ENCODE measurements at places on chromosomes 2 and 18.

DNA sequence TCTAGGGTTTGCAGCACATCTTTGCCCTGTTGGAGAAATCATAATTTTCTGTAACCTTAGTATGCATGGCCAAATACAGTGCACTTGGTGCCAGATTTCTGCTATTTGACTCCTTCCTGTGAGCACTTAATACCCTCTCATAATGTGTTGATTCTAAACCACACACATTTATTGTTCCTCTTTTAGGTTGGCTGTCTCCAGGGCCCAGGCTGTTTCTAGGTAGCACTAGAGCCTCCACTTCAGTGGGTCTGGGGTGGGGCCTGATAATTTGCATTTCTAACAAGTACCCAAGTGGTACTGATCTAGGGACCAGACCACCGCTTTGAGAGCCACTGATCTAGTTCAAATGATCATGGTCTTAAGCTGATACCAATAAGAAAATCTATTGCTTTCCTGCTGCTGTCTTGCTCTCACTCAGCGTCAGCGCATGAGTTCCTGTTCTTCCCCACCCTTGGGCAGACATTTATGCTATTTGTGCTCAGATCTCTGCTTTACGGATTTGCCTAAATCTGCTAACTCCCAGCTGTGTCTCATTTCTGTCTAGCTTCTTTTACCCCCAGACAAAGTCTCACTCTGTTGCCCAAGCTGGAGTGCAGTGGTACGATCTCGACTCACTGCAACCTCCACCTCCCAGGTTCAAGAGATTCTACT lies 7.4 kb downstream of the PTRHD1 start:
- no peak for DNase-seq

DNA sequence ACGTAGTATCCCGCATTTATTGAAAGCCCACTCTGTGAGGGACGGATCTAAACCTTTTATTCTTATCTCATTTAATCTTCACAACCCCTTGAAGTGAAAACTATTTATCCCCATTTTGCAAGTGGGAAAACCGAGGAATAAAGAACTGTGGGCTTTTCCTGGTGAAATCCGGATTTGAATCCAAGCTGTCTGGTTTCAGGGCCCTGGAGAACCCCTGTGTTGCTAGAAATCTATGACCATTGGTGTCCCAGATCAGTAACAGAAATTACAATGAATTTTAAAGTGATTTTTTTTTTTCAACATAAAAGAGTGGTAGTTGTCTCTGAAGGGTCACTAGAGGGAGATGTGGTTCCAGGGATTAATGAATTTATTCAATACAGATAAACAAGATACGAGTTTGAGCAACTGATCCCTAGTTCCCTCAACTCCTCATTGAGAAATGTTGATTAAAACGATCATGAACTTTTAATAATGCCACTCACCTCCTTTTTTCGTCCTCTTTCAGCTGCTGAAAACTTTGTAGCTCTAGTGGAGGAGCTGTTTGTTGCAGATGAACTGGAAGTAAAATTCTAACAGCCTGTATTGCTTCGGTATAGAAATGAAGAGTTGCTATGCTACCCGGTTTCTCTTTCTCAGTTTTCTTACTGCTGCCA lies 940 bp downstream of the XRCC5 start:
- no peak for DNase-seq

- no peak for DNase-seq
These were observed 22.7 kb downstream of the IAH1 start for GRCh38 chr2:9497017-9497416.

GRCh38 chr18:70188113-70188512 lies 17.4 kb downstream of the RTTN start:
- no peak for DNase-seq

DNA sequence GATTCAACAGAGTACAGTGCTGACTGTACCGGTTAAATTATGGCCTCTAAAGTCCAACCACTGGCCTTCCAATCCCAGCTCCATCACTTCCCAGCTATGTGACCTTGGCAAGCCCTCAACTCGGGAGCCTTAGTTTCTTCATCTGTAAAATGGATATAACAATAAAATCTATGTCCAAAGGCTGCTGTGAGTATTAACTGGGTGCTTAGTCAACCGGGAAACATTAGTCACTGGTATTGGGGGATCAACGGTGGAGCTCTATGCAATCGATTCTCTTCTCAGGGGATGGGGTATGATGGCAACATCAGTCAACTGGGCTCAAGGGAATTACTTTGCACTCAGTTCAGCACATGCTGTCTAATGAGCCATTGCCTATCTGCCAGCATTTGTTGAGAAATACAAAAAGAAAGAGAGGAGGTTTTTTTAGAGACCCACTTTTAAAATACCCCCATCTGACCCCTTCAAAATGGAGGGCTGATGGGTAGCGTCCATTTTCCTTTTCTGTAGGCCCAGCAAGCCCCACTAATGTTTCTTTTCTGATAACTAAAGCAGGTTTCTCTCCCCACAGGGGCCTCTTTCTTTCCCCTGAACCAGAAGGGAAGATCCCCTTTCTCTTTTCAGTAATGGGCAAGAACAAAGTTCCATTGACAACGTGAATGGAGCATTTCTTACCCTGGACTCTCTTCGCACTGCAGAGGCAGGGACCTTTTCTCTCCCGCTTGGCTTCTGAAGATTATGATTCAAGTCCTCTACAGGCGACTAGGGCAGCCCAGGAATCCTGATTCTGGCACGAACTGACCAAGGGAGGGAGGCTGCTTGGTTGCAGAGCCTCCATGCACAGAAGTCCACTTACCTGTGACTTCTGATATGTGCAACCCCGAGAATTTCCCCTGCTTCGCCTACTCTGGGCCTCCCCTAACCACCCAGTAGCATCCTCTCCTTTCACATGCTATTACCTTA lies 8.7 kb upstream of the AGFG1 start:
- no peak for DNase-seq

GRCh38 chr2:215685238-215685990 lies 249.5 kb upstream of the FN1 start:
- no peak for DNase-seq

GRCh38 chr2:71833855-71834560 lies 313.7 kb downstream of the CYP26B1 start:
- no peak for DNase-seq

GRCh38 chr18:79775441-79776221 lies 22.1 kb upstream of the KCNG2 start:
- no peak for DNase-seq

DNA sequence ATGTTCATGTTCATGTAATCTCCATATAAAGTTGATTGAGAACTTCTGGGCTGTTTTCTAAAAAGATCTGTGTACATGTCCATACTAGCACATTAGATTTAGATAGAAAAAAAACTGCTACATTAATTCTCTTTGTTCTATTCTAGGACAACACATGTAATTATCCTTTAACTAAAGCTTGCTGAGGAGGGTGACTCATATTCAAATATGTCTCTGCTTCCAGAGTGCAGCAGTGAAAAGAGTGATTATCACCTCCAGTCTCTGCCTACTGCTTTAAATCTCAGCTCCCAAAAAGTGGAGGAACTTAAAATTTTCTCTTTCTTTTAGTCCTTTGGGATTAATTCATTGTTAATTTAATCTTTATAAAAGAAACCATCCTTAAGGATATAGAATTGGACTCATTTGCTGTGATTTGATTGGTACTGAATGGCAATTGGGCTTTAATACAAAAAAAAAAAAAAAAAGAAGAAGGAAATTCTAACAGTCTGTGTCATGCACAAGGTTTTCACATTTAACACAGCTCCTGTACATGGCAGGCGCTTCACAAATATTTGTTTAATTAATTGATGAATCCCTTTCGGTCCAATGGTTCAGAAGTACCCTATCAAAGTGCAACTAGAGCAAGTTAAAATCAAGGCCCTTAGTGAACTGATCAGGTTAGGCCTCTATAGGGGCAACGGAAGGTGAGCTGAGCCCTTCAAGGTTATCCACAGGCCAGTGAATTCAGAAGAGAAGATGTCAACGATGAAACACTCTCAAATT lies 214.0 kb upstream of the KCNJ3 start:
- DNase-seq: no peak

- no peak for DNase-seq
These were observed 321.8 kb upstream of the CWC22 start for GRCh38 chr2:180328795-180329422.

GRCh38 chr2:150167711-150168110 lies 319.8 kb downstream of the RND3 start:
- DNase-seq: no peak

- no peak for DNase-seq
These were observed 274.7 kb downstream of the RNF144A start for GRCh38 chr2:7191932-7192331.

DNA sequence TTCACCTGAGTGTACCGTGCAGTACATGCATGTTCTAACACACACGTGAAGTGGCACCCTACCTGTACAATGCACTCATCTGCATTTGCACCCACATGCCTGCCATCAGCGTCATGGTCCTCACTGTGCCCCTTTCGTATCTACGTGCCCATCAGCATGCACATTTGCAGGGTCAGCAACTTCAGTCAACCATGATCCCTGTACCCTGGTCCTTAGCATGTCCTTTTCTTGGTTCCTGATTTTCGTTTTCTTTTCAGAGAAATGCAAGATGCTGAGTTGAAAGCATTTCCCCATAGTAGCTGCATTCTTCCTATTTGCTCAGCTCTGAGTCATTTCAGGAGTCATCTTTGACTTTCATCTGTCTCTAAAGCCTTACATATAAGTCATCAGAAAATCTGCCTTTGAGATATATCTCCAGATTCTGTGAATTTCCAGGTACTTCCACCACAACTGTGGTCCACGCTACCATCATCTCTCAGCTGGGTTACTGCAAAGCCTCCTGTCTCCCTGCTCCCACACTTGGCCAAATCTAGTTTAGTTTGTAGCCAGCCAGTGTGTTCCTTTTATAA lies 14.7 kb upstream of the PUM2 start:
- DNase-seq: no peak

GRCh38 chr18:63182310-63182772 lies 137.2 kb downstream of the BCL2 start:
- no peak for DNase-seq

DNA sequence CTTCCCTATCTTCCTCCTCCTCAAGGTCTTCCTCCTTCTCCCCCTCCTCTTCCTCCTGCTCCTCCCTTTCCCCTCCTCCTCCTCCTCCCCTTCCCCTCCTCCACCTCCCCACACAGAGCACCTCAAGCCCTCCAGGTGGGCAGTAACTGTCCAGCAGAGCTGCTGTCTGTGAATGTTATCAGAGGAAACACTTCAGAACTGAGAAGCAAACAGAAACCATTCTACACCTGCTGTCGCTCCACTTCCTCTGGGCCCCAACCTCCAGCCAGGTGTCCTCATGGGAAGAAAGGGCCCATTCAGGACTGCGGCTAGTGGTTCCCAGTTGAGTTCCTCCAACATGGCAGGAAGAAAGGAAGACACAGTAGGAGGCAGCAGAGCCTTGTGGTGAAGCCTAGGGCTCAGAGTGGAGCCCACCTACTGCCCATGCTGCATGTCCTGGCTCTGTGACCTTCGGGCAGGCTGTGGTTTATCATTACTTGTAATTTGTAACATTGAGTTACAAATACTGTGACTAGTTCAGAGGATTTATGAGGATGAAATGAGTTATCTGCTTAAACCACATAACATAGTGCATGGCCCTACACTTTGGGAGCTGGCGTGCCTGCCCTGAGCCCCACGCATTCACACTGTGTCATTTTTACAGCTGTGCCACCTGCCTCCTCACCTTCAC lies 165.9 kb upstream of the ID2 start:
- no peak for DNase-seq

DNA sequence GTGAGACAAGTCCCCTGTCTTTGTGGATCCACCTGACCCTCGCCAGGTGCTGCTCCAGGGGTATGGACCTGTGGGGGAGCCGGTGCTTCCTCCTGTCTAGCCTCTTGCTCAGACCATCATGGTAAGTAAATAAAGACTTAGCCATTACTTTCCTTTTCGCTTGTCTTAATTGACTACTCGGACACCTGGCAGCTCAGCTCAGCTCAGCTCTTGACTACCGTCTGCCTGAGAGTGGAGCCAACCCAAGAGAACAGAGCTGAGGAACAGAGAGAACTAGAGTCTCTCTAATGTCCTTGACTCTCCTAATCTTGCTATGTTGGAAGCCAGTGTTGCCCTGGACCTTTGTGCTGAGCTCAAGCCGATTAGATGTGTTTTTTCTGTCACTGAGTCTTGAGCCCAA lies 170.3 kb upstream of the CXCR4 start:
- no peak for DNase-seq

GRCh38 chr2:207352978-207353671 lies 176.6 kb upstream of the CREB1 start:
- no peak for DNase-seq

GRCh38 chr2:240985881-240986786 lies 12.3 kb upstream of the SNED1 start:
- DNase-seq: no peak

GRCh38 chr2:30361751-30362394 lies 85.2 kb upstream of the LCLAT1 start:
- no peak for DNase-seq

DNA sequence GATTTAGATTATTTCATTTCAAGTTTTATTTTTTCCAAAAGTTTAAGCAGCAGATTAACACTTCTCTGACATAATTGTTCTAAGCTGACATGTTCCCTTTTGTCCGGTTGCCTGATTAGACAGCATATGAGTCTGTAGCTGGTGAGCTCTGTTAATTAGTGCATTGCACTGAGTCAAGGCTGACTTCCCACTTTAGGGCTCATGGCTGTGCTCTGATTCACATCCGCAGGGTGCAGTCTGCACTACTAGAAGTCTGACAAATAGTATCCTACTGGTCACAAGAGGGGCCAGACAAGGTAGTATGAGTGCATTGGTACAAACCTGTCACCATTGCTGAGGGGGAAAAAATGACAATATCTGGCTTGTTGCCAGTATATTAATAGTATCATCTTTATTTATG lies 443.9 kb upstream of the ZNF804A start:
- no peak for DNase-seq
